ENCODE measurements at places on chromosomes 3 and 15.

DNA sequence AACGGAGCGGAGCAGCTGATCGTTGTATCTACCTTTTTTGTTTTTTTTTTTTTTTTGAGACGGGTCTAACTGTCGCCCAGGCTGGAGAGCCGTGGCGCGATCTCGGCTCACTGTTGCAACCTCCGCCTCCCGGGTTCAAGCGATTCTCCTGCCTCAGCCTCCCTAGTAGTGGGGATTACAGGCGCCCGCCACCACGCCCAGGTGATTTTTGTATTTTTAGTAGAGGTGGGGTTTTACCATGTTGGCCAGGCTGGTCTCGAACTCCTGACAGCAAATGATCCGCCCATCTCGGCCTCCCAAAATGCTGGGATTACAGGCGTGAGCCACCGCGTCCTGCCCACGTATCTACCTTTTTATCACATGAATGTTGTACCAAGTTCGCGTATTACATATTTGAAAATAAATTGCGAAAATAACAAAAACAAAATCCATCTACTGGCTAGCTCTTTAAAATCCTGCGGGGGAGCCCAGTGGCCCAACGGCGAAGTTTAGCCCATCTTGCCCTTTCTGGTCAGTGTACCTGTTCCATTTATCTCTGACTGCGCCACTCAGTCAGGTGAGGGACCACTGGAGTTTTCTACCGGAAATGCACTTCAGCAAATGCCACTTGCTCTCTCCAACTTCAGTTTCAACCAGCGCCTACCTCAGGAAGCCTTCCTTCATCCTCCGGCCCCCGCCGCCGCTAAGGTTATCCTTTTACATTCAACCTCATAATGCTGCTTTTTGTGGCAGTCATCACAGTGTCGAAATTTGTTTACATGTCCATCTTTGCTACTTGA, 1.2 kb upstream of the EIF3J start:
- no peak for DNase-seq

- no peak for DNase-seq
Measured at GRCh38 chr15:69957175-69957574, 140.5 kb downstream of the TLE3 start.

- no peak for DNase-seq
Measured at GRCh38 chr3:69197455-69197854, 75.1 kb upstream of the LMOD3 start.

DNA sequence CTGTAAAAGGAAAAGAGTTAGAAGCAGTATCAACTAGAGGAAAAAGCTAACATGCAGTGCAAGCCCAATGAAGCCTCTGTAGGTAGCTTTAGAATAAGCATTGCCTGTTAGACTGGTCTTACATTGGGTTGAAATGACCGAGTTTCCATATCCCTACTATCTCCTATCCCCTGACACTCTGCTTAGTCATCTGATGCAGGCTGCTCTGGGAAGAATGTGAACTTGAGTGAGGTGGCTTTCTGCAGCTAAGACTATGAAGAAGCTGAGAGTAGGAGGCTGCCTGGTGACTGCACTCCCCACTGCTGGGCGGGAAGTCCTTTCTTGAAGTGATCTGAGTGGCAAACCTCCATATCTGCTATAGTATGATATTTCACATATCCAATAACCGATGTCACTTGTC, 64.7 kb downstream of the OXSM start:
- DNase-seq: no peak

DNA sequence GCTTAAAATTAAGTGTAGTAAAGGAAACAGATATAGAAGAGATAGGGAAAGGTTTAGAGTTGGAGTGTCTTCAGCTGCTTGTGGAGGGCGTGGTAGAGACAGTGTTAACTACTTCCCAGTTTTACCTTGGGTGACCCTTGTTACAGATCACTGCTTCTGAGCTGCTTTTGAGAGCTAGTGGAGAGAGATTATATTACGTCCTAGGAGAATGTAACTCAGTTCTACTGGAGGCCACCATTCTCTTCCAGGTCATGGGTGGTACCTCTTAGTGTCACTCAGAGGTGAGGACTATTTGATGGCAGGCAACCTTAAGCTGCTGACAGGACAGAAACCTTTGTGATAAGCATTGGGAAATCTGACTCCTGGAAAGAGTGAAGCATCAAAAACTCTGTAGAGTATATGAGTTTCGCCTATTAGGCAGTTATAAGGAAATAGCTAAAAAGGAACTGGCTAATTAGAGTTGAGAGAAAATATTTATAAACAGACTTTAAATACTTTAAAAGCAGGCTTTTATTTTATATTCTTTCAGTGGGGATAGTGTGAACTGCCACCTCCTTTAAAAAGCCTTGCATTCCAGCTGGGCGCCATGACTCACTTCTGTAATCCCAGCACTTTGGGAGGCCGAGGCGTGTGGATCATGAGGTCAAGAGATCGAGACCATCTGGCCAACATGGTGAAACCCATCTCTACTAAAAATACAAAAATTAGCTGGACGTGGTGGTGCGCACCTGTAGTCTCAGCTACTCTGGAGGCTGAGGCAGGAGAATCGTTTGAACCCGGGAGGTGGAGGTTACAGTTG, 106.5 kb downstream of the ZNF609 start:
- DNase-seq: no peak

All from amygdala (tissue), 56 donors.